ENCODE measurements at places on chromosomes 6 and 20. TPM values are rescaled to one million over a fixed set of nuclear protein-coding genes. Genes with fewer than 3 reads are reported as not detected.
A peak's percentile ranks its signal among the peaks of the same experiment; 100 is the strongest.

Gene LY6G6F
- total RNA-seq, result not detected

Gene BPIFB1
- not detected for total RNA-seq

- H3K4me3 ChIP-seq, result no peak overlapping the region
- no peaks in the 10 kb centered on the region for H3K36me3 ChIP-seq
- H3K27me3 ChIP-seq, result no peaks in the 10 kb centered on the region
Observed at GRCh38 chr6:169858935-169859351, 107.5 kb downstream of the ERMARD start.

- no peak overlapping the region for H3K27ac ChIP-seq
- H3K4me3 ChIP-seq, result no peak overlapping the region
- no peak for DNase-seq
- H3K4me1 ChIP-seq, result no peaks in the 10 kb centered on the region
- peaks cover 2% of the 10 kb centered on the region for H3K27me3 ChIP-seq
- H3K36me3 ChIP-seq, result no peaks in the 10 kb centered on the region
Observed at GRCh38 chr6:14717307-14717706, 528.6 kb upstream of the JARID2 start.

- no peaks in the 10 kb centered on the region for H3K4me1 ChIP-seq
- no peak for DNase-seq
- no peak overlapping the region for H3K4me3 ChIP-seq
- no peaks in the 10 kb centered on the region for H3K36me3 ChIP-seq
Observed at GRCh38 chr6:20605581-20605980, 71.3 kb downstream of the CDKAL1 start.

GRCh38 chr6:136784910-136785746 is 7.1 kb downstream of the MAP3K5 start:
- H3K36me3 ChIP-seq, result no peaks in the 10 kb centered on the region
- H3K27ac ChIP-seq, result no peak overlapping the region
- H3K27me3 ChIP-seq, result peaks cover 9% of the 10 kb centered on the region
- peak; percentile 68 for DNase-seq
- no peaks in the 10 kb centered on the region for H3K4me1 ChIP-seq
- no peak overlapping the region for H3K4me3 ChIP-seq

Gene CGA
- total RNA-seq, result 4.3 TPM

GRCh38 chr6:120652506-120652905 is 681.8 kb downstream of the TBC1D32 start:
- no peak overlapping the region for H3K4me3 ChIP-seq
- DNase-seq, result no peak
- H3K27ac ChIP-seq, result no peak overlapping the region
- no peaks in the 10 kb centered on the region for H3K27me3 ChIP-seq

Gene KCNG1
- total RNA-seq, result 0.44 TPM

GRCh38 chr6:4941782-4942672 is 61.8 kb downstream of the RPP40 start:
- no peaks in the 10 kb centered on the region for H3K27me3 ChIP-seq
- no peak overlapping the region for H3K4me3 ChIP-seq
- H3K36me3 ChIP-seq, result peaks cover 33% of the 10 kb centered on the region
- H3K27ac ChIP-seq, result no peak overlapping the region

Gene SIM1
- 2.4 TPM for total RNA-seq

Gene NRSN1
- total RNA-seq, result not detected

DNA sequence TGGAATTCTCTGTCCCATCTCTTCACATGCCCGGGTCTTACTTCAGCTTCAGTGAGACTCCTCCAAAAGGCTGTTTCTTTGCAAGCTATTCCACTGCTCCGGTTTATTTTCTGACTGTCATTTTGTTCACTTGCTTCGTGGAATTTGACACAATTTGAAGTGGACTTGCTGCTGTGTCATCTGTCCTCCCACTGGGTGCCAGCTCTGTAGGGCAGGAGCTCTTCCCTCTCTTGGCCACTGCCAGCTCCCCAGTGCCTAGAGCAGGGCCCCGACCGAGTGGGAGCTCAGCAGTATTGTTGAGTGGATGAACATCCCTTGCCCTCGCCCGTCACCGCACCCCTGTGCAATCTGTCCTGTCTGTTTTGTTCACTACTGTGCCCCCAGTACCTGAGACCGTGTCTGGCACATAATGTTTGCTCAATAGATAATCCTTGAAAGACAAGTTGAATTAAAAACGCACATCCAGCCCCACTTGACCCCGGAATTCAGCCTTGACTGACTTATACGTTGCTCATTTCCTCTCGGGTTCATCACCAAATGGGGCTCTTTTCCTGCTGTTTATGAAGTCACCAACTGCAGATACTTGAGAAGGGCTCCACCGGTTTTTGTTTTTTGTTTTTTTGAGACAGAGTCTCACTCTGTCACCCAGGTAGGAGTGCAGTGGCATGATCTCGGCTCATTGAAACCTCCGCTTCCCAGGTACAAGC is 170.3 kb upstream of the KCNG1 start:
- DNase-seq, result no peak
- H3K4me3 ChIP-seq, result no peak overlapping the region
- peaks cover 15% of the 10 kb centered on the region for H3K27me3 ChIP-seq
- H3K4me1 ChIP-seq, result no peaks in the 10 kb centered on the region
- H3K36me3 ChIP-seq, result no peaks in the 10 kb centered on the region

DNA sequence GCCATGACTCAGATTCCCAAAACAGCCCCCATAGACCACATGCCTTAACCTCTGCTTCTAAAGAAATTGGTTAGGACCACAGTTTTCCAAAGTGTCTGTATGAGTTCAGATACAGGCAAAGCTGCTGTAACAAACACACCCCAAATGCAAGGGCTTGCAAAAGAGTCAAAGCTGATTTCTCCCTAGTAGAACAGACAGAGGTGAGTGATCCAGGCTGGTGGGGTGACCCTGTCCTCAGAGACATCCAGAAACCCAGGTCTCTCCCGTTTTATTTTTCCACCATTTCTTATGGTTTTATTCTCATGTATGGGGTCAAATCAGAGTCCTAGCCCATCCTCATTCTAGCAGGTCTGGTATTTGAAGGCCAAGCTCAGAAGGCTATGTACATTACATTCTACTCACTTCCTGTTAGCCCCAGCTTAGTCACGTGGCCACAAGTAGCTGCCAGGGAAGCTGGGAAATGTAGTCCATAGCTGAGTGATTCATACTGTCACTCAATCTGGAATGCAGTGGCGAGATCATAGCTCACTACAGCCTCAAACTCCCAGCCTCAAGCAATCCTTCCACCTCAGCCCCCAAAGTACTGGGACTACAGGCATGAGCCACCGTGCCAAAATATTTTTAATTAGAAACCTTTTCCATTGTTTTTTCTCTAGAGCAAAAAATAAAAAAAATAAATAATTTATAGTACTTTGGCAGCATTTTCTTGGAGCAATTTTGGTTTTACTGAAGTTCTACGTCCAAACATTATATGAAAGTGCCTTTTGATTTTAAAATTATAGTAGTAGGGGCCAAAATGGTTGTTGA is 175.2 kb downstream of the ZMYND8 start:
- H3K27me3 ChIP-seq, result no peaks in the 10 kb centered on the region
- DNase-seq, result peak; percentile 52
- peaks cover 4% of the 10 kb centered on the region for H3K4me1 ChIP-seq
- H3K4me3 ChIP-seq, result no peak overlapping the region
- no peak overlapping the region for H3K27ac ChIP-seq
- no peaks in the 10 kb centered on the region for H3K36me3 ChIP-seq

Gene SYNJ2
- total RNA-seq, result 8.7 TPM

GRCh38 chr20:46802722-46803121 is 91.9 kb upstream of the EYA2 start:
- DNase-seq, result no peak
- H3K27me3 ChIP-seq, result peaks cover 13% of the 10 kb centered on the region
- H3K27ac ChIP-seq, result no peak overlapping the region
- peaks cover under 1% of the 10 kb centered on the region for H3K4me1 ChIP-seq
- no peak overlapping the region for H3K4me3 ChIP-seq

GRCh38 chr6:133956416-133957049 is 3.5 kb downstream of the TBPL1 start:
- no peak for DNase-seq
- H3K27me3 ChIP-seq, result no peaks in the 10 kb centered on the region
- H3K27ac ChIP-seq, result no peak overlapping the region
- no peak overlapping the region for H3K4me3 ChIP-seq

GRCh38 chr6:108587258-108588059 is 26.7 kb downstream of the FOXO3 start:
- no peaks in the 10 kb centered on the region for H3K27me3 ChIP-seq
- H3K27ac ChIP-seq, result no peak overlapping the region
- no peak for DNase-seq
- H3K4me3 ChIP-seq, result no peak overlapping the region
- no peaks in the 10 kb centered on the region for H3K36me3 ChIP-seq

DNA sequence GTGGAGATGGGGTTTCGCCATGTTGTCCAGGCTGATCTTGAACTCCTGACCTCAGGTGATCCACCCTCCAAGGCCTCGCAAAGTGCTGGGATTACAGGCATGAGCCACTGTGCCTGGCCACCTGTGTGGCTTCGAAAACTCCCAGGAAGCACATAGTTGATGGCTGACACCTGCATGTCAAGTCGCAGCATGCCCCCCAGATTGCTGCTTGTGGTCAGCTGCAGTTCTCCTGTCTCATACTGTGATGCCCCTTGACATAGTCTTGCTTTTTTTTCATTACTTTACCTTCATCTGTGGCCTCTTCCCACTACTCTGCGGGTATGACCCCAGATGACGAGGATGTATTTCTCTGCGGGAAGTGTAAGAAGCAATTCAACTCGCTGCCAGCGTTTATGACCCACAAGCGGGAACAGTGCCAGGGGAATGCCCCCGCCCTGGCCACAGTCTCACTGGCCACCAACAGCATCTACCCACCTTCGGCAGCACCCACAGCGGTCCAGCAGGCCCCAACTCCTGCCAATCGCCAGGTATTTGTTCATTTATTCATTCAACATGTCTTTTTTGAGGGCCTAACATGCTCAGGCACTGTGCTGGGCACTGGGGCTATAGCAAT is 13.1 kb downstream of the ZNF341 start:
- no peak overlapping the region for H3K27ac ChIP-seq
- H3K36me3 ChIP-seq, result peaks cover 4% of the 10 kb centered on the region
- no peaks in the 10 kb centered on the region for H3K4me1 ChIP-seq
- no peak for DNase-seq
- no peaks in the 10 kb centered on the region for H3K27me3 ChIP-seq
